H9 (cell line): ENCODE measurements at places on chromosomes 1 and 21. TPM values are rescaled to one million over a fixed set of nuclear protein-coding genes. Genes with fewer than 3 reads are reported as not detected.

Gene SOX13
- 120 TPM in 2 replicates for total RNA-seq

Gene AKNAD1
- not detected in 2 replicates for total RNA-seq

Gene VASH2
- 76.1 and 79.5 TPM in 2 replicates for total RNA-seq

Gene IL19
- not detected in 2 replicates for total RNA-seq

Gene ADCY10
- 0.20 TPM in 1 of 2 replicates, not detected in the other for total RNA-seq

Gene FAAH
- total RNA-seq: 18.9 and 23.4 TPM in 2 replicates

Gene FAM78B
- 1.6 and 2.3 TPM in 2 replicates for total RNA-seq

Gene ADAM30
- not detected in 2 replicates for total RNA-seq

Gene LMOD1
- total RNA-seq: 0.31 and 0.44 TPM in 2 replicates

- H3K36me3 ChIP-seq: no peaks in the 10 kb centered on the region
- H3K27me3 ChIP-seq: no peaks in the 10 kb centered on the region
- H3K4me3 ChIP-seq: no peak overlapping the region
- no peak overlapping the region for H3K27ac ChIP-seq
These were observed 1319.5 kb downstream of the BRINP3 start for GRCh38 chr1:189158155-189158554.

GRCh38 chr1:36112823-36113222 is 12.2 kb downstream of the COL8A2 start:
- no peak overlapping the region for H3K27ac ChIP-seq
- no peaks in the 10 kb centered on the region for H3K36me3 ChIP-seq
- no peak overlapping the region for H3K4me3 ChIP-seq
- no peaks in the 10 kb centered on the region for H3K4me1 ChIP-seq
- no peaks in the 10 kb centered on the region for H3K27me3 ChIP-seq

- no peaks in the 10 kb centered on the region for H3K36me3 ChIP-seq
- no peaks in the 10 kb centered on the region for H3K27me3 ChIP-seq
- DNase-seq: no peak
- H3K4me3 ChIP-seq: no peak overlapping the region
- H3K4me1 ChIP-seq: no peaks in the 10 kb centered on the region
These were observed 40.4 kb upstream of the RPL11 start for GRCh38 chr1:23651069-23651808.

DNA sequence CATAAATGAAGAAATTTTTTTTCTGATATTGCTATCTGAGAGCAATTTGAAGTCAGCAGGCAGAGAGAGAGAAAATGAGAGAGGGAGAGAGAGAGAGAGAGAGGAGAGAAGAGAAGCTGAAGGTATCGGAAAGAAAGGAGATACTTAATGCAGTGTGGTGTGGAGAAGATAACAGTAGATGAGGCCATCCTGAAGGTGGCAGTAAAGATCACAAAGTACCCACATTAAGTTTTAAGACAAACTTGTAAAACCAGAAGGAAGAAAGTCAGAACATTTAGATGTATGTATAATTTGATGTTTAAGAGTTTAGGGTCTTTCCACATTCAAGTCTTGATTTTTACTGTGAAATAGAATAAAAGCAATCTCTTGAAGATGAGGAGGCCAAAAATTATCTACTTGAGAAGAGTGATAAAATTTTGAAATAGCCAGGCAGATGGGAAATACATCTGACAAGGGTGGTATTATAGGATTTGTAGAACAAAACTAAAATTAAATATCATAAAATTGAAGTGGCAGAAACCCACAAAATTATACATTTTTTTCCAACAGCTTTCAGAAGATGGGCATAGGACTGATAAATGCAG is 1753.4 kb downstream of the MRPL39 start:
- H3K27ac ChIP-seq: no peak overlapping the region
- H3K4me3 ChIP-seq: no peak overlapping the region
- DNase-seq: no peak
- H3K4me1 ChIP-seq: no peaks in the 10 kb centered on the region

- no peak overlapping the region for H3K27ac ChIP-seq
- no peak overlapping the region for H3K4me3 ChIP-seq
- H3K36me3 ChIP-seq: no peaks in the 10 kb centered on the region
- H3K27me3 ChIP-seq: no peaks in the 10 kb centered on the region
- DNase-seq: no peak
These were observed 154.1 kb downstream of the CAMTA1 start for GRCh38 chr1:6939363-6939762.

DNA sequence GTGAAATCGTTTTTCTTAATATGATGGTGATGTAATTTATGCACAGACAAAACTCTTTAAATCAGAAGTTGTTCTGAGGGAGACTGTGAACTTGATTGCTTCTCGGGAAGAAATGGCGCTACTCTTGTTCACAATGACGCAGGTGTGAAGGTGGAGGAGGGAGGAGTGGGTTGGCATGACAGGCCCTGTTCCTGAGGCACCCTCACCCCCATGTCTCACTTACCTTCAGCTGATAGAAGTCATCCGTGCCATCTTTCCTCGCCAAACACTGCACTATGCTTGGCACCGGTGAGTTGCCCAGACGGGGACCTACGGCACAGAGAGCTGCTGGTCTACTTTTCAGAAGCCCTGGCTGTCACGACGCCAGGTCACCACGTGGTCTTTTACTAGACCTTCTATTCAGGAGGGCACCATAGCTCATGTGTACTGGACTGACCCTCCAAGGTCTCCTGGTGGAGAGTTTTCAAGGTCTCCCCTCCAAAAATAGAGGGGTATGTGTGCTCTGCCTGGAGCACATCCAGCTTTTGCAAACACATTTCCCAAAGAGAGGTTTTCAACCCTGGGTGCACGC is 27.1 kb downstream of the STK40 start:
- no peak for DNase-seq
- H3K4me1 ChIP-seq: no peaks in the 10 kb centered on the region
- H3K27ac ChIP-seq: no peak overlapping the region
- H3K4me3 ChIP-seq: no peak overlapping the region
- H3K27me3 ChIP-seq: no peaks in the 10 kb centered on the region
- peaks cover 40% of the 10 kb centered on the region for H3K36me3 ChIP-seq

- DNase-seq: no peak
- no peaks in the 10 kb centered on the region for H3K4me1 ChIP-seq
- H3K27me3 ChIP-seq: no peaks in the 10 kb centered on the region
- peaks cover 5% of the 10 kb centered on the region; the same call in 1 of the 2 replicates for H3K36me3 ChIP-seq
These were observed 581.8 kb downstream of the PLPP3 start for GRCh38 chr1:55997536-55997935.

GRCh38 chr1:201742476-201742875 is 86.5 kb upstream of the IPO9 start:
- H3K4me3 ChIP-seq: no peak overlapping the region
- DNase-seq: no peak
- no peaks in the 10 kb centered on the region; the same call in 1 of the 2 replicates for H3K27me3 ChIP-seq
- peaks cover 17% of the 10 kb centered on the region for H3K4me1 ChIP-seq
- no peak overlapping the region for H3K27ac ChIP-seq

- H3K36me3 ChIP-seq: no peaks in the 10 kb centered on the region
- no peak overlapping the region for H3K27ac ChIP-seq
- DNase-seq: peak; percentile 41
- no peaks in the 10 kb centered on the region; the same call in 1 of the 2 replicates for H3K27me3 ChIP-seq
- H3K4me3 ChIP-seq: peak overlapping the region; percentile 71
These were observed 75.6 kb downstream of the TAS1R2 start for GRCh38 chr1:18783705-18784481.

GRCh38 chr1:154497026-154497806 is 4.8 kb upstream of the TDRD10 start:
- DNase-seq: no peak
- no peaks in the 10 kb centered on the region for H3K36me3 ChIP-seq
- H3K4me3 ChIP-seq: no peak overlapping the region
- H3K4me1 ChIP-seq: no peaks in the 10 kb centered on the region; the same call in 1 of the 2 replicates

- no peak overlapping the region for H3K4me3 ChIP-seq
- H3K27me3 ChIP-seq: no peaks in the 10 kb centered on the region
- H3K27ac ChIP-seq: no peak overlapping the region
- no peaks in the 10 kb centered on the region; the same call in 1 of the 2 replicates for H3K36me3 ChIP-seq
- DNase-seq: no peak
These were observed 24.1 kb downstream of the HHIPL2 start for GRCh38 chr1:222523852-222524251.

DNA sequence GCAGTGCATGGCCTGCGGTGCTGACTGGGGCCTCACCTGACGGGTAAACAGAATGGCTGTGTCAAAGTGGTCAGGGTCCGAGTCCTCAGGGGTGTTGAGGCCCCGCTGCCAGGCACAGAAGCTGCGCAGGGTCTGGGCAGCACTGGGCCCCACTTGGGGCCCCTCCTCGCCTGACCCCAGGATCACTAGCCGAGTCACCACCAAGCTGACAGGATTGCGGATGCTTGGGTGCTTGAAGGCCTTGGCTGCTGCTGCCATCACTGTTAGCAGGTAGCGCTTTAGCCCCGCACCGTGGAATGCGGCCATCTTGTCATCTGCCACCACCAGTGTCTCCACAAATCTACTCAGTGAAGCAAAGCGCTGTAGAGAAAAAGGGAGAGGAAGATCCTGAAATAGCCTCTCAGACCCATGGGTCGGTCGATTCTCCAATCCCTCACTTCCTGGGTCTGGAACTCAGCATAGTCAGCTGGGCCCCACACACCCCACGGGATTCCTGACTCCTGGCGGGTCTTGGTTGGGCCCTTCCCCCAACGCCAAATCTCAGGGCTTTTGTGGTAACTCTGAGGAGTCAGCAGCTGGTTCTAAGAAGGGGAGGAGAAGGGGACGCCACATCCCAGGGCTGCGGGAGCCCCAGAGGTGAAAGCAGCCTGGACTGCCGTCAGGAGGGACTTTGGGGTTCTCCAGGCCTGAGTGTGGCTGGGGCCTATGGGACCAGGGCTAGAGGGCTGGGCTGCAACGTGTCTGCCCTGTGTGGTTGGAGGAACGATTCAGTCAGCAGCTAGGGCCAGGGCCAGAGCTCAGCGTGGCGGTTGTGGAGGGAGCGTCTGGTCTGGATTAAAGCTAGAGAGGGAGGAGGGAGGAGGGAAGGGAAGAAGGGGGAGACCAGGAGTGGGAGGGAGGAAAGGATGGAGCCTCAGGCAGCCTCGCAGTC is 2.1 kb downstream of the ADAMTS4 start:
- DNase-seq: no peak
- no peaks in the 10 kb centered on the region for H3K27me3 ChIP-seq
- peaks cover 25% of the 10 kb centered on the region for H3K36me3 ChIP-seq
- peaks cover 24% of the 10 kb centered on the region for H3K4me1 ChIP-seq
- H3K4me3 ChIP-seq: peak overlapping the region; percentile 59
- H3K27ac ChIP-seq: no peak overlapping the region

DNA sequence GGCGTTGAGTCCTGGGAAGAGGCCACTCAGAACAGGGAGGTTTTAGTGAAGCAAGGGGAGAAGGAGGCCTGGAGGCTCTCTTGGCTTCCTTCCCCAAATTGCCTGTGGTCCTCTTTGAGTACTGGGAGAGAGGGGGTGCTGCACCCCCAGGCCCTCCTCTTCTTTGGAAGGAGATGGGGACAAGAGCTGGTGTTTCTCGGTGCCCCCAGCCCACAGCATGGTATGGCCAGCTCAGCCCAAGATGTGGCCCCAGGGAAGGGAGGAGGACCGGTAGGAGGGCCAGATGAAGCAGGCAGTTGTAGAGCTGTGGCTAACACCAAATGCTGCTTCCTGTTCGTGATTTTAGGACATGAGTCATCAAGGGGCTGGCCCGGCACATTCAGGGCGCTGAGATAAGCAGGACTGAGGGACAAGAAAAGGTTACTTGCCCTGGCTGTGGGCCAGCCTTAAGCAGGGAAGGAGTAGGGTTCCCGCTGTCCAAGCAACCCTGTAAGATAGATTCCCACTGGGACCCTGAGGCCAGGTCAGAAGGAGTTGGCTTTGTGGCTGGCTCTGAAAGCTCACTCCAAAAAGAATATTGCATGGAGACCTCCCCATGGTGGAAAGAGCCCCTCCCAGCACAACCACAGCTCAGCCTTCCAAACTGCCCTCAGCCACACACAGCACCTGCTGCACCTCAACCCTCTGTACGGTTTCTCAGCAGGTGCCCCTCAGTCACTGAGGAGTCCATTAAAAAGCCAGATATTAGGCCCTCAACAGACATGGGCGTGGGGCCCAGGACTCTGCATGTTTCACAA is 4.9 kb upstream of the TNFRSF1B start:
- H3K27me3 ChIP-seq: no peaks in the 10 kb centered on the region; the same call in 1 of the 2 replicates
- H3K27ac ChIP-seq: no peak overlapping the region
- peaks cover 8% of the 10 kb centered on the region; the same call in 1 of the 2 replicates for H3K4me1 ChIP-seq
- H3K4me3 ChIP-seq: no peak overlapping the region
- DNase-seq: peak; percentile 65

DNA sequence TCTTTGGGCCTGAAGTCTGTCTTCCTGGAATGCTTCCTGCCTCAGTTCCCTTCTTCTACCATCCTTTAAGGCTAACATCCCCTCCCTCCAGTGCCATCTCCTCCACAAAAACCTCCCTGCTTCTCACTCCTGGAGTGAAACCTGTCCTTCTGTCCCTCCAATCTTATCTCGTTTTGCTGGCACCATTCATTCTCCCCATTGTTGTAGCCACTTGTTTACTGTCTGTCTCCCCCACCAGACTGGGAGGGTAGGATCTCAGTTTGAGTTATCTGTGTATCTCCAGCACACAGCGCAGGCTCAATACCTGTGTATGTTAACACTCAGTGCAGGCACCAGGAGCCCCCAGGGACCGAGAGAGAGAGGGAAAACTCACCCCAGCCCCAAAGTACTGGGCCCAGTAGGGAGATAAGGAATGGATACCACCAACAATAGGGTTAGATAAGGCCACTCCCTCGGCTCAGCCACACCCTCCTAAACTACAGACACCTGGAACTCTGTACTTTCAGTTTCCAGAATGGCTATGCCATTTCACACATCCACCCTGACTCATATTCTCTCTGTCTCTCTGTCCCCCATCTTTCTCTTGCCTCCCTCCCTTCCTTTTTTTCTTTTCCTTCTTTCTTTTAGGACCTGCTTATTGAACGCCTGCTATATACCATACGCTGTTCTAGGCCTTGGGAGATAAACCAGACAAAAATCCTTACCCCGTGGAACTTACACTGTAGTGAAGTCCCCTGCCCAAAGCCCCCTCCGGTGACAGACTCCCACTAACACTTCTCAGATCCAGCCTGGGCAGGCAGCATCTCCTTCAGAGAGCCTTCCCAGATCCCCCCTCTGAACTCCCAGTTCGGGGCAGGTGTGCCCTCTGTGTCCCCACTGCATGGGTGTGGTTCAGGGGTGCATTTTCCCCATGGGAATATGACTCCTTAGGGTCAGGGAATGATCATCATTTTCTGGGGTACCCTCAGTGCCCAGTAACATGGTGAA is 3.3 kb upstream of the SSBP3 start:
- H3K4me3 ChIP-seq: peak overlapping the region; percentile 18; the same call in 1 of the 3 replicates
- H3K27me3 ChIP-seq: no peaks in the 10 kb centered on the region
- peaks cover 10% of the 10 kb centered on the region; the same call in 1 of the 2 replicates for H3K4me1 ChIP-seq
- DNase-seq: no peak
- no peak overlapping the region for H3K27ac ChIP-seq

- no peak overlapping the region for H3K4me3 ChIP-seq
- no peaks in the 10 kb centered on the region for H3K27me3 ChIP-seq
- peak; percentile 50 for DNase-seq
- H3K27ac ChIP-seq: no peak overlapping the region
- no peaks in the 10 kb centered on the region for H3K36me3 ChIP-seq
- H3K4me1 ChIP-seq: no peaks in the 10 kb centered on the region
These were observed 3.6 kb downstream of the KCNE2 start for GRCh38 chr21:34367320-34367935.

GRCh38 chr1:25629836-25630235 is 13.2 kb downstream of the MAN1C1 start:
- no peak overlapping the region for H3K27ac ChIP-seq
- no peaks in the 10 kb centered on the region for H3K27me3 ChIP-seq
- no peak overlapping the region for H3K4me3 ChIP-seq
- DNase-seq: no peak
